Stimulated activated CD8-positive, alpha-beta memory T cell treated with anti-CD3 and anti-CD28 coated beads, Interleukin-7, amount 100 ng/mL, for 48 hours (primary cell): ENCODE measurements at places on chromosomes 7 and 10.

GRCh38 chr10:44347609-44348400 is 37.1 kb downstream of the CXCL12 start:
- DNase-seq: no peak

- no peak for DNase-seq
These were observed 16.5 kb upstream of the WIPI2 start for GRCh38 chr7:5173496-5173895.

GRCh38 chr7:1965579-1966294 is 267.0 kb downstream of the MAD1L1 start:
- no peak for DNase-seq

DNA sequence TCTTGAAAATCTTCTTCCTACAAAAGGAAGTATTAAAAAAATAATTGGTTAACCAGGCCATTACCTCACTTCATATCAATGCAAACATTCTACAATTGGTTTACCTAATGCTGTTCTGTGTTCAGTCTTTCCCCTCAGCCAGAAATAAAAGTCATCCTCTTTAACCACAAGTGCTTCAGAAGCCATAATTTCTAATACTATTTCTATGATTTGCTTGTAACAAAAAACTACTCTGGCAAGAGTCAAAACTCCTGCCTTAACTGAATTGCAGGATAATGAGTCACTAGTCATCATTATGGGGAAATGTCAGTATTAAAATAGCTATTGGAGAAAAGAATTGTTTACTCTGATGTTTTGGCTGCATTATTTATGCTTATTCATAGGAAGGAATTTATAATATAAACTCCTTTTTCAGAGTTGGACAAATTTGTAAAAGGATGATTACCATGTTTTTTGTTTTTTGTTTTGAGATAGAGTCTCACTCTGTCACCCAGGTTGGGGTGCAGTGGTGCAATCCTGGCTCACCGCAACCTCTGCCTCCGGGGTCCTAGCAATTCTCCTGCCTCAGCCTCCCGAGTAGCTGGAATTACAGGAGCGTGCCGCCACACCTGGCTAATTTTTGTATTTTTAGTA is 55.5 kb upstream of the ODAD2 start:
- DNase-seq: no peak

DNA sequence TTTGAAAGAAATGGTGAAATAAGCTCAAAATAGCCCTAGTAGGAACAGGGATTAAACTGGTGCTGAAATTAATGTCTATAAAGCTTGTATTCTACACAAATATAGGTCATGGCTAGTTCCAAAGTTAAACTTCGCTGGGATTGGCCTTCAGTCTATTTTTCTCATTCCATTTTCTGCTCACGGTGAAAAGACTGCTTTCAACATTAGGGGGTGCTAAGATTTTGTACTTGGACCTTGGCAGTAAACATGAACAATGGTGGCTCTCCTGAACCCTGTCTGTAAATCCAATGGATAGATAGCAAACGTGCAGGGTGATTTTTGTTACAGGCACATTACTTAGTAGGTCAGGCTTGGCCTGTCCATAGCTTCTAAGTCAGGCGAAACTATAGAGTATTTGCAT is 36.0 kb upstream of the RSU1 start:
- no peak for DNase-seq

GRCh38 chr10:118901906-118902305 is 127.6 kb upstream of the NANOS1 start:
- no peak for DNase-seq

GRCh38 chr7:142800088-142800487 is 29.3 kb downstream of the PRSS2 start:
- no peak for DNase-seq

- no peak for DNase-seq
These were observed 689.7 kb upstream of the IGFBP3 start for GRCh38 chr7:46610746-46611145.

DNA sequence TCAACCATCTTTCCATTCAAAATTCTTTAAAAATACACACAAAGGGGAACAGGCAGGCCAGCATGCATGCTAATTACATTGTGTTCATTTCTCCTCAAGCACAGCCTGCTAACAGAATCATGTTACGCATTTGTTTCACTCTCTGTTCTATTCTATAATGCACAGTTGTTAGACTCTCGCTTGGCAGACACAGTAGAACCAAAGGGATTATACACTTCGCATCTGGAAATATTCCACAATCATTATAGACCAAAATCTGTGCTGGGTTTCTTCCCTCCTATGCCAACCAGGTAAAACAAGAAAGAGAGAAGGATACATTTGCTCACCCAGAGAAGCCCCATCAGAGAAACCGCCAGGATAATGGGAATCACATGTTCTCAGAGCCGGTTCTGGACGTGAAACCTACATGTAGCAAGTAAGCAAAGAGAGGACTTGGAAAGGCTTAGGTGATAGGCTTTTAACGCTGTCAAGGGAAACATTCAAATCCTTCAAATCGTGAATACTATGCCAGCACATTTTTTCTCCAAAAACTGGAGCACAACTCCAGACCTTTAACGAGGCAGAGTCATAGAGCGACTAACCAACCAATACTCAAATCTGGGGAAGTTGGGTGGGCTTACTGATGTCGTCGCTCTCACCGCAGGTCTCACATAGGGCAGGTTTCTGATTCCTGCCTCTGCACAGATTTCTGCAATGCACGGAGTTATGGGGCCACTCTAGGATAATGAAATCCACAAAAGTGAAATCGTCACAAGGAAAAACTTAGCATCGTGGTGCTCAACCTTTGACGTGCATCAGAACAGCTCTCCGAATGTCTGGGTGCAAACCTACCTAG is 380.5 kb upstream of the AUTS2 start:
- no peak for DNase-seq

GRCh38 chr10:48470115-48470892 is 134.6 kb downstream of the ARHGAP22 start:
- no peak for DNase-seq

GRCh38 chr7:141039376-141039775 is 24.6 kb upstream of the MRPS33 start:
- DNase-seq: no peak

DNA sequence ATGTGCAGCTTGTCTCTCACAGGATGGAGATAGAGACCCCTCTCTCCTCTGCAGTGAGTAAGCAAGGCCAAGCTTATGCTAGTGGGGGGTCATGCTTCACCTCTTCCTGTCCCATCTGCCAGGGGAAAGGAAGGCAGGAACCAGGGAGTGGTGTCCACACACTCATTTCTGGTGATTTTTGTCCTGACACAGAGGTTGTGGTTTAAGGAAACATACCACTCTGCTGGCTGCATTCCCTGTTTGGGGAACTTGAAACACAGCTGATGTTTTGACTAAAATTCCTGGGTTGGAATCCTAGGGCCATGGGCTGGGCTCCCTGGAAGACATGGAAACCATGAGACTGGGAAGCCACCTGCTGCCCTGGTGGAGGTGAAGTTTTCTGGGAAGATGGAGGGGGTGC is 21.4 kb downstream of the C10orf120 start:
- no peak for DNase-seq

GRCh38 chr7:91043924-91044645 is 220.1 kb upstream of the FZD1 start:
- DNase-seq: no peak

- DNase-seq: no peak
These were observed 7.3 kb upstream of the PCDH15 start for GRCh38 chr10:54808186-54808935.

- DNase-seq: no peak
These were observed 26.9 kb downstream of the AHR start for GRCh38 chr7:17325364-17325763.

DNA sequence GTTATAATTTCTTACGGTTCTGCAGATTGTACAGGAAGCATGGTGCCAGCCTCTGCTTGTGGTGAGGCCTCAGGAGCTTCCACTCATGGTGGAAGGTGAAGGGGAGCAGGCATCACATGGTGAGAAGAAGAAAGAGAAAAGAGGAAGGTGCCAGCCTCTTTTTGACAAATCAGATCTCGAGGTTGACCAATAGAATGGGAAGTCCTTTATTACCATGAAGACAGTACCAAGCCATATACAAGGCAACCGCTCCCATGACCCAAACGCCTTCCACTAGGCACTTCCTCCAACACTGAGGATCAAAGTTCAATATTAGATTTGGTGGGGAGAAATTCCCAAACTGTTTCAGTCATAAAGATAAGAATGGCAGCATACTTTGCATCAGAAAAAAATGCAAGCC is 502.8 kb downstream of the GLRX3 start:
- DNase-seq: no peak

- DNase-seq: no peak
These were observed 115.9 kb downstream of the MALRD1 start for GRCh38 chr10:19164461-19164860.

GRCh38 chr10:33117230-33117629 is 159.2 kb upstream of the ITGB1 start:
- no peak for DNase-seq

DNA sequence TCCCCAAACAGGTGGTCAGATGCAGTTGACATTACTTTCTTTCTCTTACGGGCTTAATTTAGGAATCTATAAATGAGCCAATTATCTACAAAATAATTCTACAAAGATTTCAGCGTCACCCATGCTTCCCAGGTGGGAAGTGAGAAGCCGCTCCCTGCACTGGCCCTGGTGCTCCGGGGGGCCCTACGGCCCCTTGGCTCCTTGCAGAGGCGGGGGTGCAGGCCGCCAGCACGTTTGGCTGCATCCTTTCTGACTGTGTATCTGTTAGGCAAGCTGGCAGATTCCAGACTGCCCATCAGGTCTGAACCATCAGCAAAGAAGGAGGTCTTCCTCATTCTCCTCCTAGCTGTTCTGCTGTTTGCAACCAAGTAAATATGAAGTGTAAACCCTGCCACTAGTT is 16.3 kb downstream of the VWC2 start:
- DNase-seq: no peak

DNA sequence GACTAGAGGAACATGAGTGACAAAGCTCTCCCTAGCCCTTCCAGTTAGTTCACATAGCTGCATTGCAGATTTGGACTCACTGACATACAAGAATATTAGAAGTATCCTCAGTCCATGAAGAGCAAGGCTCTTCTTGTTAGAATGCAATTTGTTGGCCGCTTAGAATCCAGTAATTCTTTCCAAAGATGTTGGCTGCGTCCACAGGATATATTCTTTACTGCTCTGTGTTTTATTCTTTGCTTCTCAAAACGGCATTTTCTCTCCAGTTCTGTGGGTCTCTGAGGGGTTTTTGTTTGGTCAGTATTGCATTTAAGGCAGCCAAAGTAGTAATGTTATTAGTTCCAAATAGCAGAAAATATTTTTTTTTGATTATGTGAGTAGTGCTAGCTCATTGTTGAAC is 588.6 kb downstream of the DNAJB9 start:
- no peak for DNase-seq

GRCh38 chr7:132878204-132878919 is 203.5 kb downstream of the CHCHD3 start:
- no peak for DNase-seq

DNA sequence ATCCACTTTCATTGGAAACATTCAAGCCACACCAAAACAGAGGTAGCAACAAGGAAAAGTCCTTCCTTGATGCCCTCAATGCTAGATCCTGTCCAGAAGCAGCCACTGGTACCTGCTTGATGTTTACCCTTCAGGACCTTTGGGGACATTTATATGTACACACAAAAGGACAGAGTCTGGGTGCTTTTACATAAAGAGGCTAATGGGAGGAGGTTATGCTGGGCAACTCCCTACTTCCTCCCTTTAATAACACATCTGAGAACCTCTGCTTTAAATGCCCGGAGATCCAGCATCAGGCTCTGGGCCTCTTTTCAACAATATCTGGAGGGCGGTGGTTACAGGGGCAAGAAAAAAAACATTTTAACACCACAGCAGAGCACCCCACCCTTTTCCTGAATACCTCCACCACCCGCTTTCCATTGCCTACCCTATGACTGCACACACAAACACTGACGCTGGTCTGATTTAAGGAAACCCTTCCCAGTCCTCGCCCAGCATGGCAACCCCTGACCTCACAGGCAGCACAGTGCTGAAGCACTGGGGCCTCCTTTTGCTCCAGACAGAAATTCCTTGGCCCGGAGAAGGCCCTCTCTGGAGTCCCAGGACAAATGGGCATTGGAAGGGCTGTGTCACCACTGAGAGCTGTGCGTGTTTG is 39.3 kb upstream of the DUSP5 start:
- no peak for DNase-seq

- no peak for DNase-seq
These were observed 32.7 kb downstream of the SNX8 start for GRCh38 chr7:2281541-2281940.

GRCh38 chr10:3053155-3053554 is 14.2 kb upstream of the PFKP start:
- no peak for DNase-seq

DNA sequence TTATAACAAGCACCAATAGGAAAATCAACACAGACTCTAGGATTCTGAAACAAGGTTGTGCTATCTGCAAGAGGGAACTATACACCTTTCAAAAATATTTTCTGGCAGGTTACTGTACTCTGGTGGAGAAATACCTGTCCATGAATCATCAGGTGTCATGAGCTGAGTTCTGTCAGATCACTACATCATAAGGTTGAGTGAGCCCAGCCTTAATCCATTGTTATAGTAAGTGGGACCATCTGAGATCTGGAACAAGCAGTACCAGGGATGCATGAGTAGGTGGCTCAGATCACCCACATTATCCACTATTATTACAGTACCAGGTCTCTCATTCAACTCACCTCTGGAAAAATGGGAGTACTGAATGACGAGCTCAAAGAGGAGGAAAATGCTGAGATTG is 212.4 kb downstream of the DGKI start:
- no peak for DNase-seq

GRCh38 chr10:116978901-116979300 is 26.1 kb downstream of the SHTN1 start:
- DNase-seq: no peak

GRCh38 chr10:62011558-62011957 is 110.1 kb downstream of the ARID5B start:
- DNase-seq: no peak

DNA sequence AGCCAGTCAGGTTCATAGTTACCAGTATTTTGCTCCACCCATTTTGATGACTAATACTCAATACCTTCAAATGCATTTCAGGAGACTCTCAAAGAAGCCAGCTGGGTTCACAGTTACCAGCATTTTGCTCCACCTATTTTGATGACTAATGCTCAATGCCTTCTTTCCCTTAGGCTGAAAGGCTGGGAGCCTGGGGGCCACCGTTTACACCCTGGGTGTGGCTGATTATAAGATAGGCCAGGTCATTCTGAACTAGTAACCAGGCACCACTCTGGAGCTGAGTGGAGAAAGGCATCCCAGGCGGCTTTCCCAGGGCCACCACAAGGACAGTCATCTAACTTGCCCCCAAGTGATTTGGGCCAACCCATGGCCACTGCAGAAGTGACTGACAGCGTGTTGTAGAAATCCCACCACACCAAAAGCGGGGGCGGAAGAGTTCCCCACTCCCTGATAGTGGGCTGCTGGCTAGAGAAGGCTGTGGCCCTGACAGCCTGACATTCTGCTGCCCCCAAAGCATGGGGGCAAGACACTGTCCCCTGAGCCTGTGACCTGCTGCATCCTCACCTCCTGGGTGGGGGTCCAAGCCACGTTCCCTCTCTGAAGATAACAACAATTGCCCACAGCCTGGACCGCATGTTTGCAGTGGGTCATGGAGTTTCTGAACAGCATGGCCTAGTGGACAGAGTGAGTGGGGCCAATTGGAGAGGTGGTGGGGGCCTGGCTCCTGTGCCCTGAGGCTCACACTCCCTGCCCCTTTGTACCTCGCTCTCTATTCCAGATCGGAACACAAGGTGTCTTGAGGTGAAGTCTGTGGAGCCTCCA is 23.0 kb upstream of the ZNF488 start:
- DNase-seq: no peak
